Kidney capillary endothelial cell (primary cell): ENCODE measurements at places on chromosomes 2 and 18.

DNA sequence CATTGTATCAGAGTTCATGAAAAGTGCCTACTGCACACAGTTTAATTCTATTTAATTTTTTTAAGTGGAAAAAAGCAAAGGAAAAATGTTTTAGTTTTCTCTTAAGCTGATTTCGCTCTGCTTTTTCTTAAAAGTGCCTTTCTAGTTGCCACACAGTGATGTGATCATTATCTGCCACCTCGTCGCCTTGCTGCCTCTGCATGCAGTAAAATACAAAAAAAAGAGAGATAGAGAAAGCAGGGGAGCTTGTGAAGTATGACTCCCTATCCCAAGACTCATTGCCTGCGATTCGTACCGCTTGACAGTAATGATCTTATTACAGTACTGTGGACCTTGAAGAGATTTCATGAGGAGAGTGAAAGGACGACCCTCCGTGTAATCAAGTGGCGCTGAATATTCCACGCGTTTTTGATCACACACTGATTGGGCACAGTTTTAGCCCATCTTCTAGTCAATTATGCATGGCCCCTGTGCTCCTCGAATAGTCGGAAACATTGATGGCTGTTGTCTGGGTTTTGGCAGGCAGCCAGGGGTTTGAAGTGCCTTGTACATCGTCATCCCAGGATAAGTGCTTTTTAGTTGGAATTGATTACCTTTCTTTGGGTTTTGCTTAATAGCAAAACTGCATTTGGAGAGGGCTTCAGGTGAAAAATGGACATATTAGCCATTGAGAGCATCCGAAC lies 188.3 kb downstream of the GBX2 start:
- no peak for DNase-seq

GRCh38 chr18:2714140-2714539 lies 58.6 kb downstream of the SMCHD1 start:
- no peak for DNase-seq

GRCh38 chr2:164080486-164080885 lies 344.7 kb upstream of the FIGN start:
- no peak for DNase-seq

DNA sequence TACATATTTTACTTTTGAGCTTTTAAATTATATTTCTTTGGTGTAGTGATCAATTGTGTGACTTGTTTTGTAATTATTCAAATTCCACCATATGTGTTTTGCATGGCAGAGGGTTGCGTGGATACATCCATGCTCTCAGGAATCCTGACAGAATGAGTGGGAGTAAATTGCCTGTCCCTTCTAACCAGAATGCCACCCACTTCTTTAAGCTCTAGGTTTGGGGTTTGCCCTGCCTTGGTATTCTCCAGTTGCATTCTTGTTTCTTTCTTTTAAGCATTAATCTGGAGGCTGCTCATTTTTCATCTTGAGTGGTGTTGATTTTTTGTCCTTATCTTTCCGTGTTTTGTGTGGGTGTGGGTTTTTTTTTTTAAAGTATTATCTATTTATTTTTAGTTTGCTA lies 360.0 kb downstream of the PTPRM start:
- no peak for DNase-seq

DNA sequence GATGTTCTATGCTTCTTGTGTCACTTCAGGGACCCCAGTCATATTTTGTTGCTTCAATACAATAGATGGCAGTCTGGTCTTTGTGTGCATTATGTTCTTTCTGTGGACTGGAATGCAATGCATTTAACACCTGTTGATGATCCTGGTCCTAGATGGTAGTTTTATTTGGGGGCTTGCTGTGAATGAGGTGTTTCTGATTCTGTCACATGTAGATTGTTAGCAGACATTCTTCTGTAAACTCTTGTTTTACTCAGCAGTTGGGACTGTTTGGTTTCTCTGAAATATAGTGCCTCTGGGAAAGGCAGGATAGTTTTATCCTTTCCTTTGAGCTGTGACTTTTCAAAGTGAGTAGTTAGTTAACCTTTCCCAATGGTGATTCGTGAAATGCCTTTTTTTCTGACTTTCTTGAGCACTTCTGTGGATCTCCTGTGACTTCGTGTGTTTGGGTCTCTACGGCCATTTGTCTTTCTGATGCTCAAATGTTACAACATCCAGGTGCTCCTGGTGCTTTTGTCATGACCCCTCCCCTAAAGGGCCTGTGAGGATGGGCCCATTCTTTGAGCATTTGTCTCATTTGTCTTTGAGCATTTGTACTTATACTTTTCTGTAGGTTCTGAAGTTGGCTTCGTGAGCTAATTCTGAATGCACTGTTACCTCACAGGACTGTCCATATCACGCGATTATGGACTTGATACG lies 20.8 kb downstream of the ADNP2 start:
- no peak for DNase-seq

GRCh38 chr2:138493334-138493733 lies 8.2 kb upstream of the SPOPL start:
- no peak for DNase-seq

DNA sequence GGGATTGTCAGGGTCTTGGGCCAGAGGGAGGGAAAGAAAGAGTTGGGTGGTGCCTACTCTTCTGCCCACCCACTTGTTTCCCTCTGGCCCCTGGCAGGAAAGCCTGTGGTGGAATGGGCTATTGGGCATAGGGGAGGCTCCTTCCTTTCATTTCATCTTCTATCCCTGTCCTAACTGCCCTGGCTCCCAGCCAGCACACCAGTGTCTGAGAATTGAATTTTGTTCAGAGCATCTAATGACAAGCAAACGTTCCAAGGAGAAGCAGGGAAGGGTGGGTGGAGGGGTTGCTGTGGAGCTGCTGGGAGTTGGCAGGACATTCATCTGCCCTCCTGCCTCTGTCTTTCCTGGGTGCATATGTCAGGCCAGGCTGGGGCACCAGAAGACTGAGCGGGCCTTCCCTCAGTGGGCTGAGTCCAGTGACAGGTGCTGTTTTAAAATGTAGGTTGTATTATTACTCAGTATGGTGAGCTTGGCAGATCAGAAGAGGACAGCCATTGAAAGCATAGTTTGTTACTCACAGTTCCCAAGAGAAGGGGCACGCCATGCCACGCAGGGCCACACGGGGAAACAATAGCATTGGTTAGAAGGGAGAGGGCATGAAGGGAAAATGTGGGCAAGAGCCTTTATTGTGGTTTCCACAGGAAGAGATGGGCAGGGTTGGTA lies 171.9 kb downstream of the ACOXL start:
- DNase-seq: no peak

DNA sequence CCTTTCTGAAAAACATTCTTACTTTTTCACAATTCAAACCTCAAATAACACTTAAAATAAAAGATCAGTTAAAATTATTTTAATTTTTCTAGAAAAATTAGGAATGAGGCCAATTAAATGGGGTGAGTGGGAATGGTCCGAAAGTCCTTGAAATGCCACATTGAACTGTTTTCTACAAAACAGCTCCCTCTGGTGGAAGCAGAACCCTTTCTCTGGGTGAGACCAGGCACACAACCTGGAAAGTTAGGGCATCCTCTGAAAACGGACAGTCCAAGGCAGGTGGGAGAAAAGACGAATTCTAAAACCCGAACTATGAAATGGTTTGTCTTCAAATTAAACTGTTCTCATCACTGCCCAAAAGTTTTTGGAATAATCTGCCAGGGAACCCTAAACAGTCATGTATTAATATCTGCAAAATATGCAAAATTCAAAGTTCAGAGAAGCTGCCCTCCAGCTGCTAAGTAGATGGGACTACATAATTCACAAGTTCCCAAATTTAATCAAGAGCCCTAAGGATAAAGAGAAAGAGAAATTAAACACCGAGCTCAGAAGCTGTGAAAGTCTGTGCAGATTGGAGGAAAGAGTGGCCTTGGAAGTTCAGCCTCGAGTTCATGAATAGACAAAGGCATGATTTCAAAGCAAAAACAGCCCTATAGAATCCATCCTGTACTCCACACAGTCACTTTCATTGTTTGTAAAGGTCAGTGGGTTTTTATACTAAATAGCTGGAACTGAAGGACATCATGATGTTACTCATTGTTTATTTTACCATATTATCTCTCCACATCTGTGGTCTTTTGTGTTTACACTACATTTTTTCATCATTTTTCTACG lies 108.3 kb downstream of the PIEZO2 start:
- peak; percentile 65 for DNase-seq

GRCh38 chr2:224769489-224769888 lies 53.3 kb upstream of the CCDC195 start:
- DNase-seq: no peak

- DNase-seq: no peak
Observed at GRCh38 chr2:215527736-215528135, 91.9 kb upstream of the FN1 start.

GRCh38 chr2:84939426-84940087 lies 31.4 kb upstream of the KCMF1 start:
- DNase-seq: no peak

DNA sequence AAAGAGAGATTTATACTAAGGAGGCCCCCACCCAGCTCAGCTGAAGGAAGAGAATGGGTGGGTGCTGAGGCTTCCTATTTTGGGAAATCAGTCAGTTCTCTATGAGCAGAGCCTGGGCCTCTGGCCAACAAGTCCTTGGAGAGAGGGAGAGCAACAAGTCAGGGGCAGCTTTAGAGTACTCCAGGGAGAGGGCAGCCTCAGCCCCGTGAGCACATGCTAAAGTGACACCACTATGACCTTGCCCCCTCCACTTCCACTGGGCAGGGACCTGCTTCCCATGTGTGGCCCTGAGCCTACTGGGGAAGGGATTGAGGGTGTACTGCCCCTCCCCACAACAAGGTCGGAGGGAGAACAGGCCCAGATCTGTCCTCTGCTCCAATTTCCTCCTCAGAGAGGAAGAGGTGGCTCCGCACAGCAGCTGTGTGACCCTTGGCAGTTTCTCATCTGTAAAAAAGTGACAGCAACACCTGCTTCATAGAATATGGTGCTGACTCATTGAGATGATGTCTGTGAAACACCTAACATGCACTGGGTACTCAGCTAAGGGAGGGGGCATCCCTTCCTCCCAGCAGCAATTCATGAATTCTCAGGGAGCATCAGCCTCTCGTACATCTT lies 72.9 kb downstream of the CLHC1 start:
- no peak for DNase-seq

DNA sequence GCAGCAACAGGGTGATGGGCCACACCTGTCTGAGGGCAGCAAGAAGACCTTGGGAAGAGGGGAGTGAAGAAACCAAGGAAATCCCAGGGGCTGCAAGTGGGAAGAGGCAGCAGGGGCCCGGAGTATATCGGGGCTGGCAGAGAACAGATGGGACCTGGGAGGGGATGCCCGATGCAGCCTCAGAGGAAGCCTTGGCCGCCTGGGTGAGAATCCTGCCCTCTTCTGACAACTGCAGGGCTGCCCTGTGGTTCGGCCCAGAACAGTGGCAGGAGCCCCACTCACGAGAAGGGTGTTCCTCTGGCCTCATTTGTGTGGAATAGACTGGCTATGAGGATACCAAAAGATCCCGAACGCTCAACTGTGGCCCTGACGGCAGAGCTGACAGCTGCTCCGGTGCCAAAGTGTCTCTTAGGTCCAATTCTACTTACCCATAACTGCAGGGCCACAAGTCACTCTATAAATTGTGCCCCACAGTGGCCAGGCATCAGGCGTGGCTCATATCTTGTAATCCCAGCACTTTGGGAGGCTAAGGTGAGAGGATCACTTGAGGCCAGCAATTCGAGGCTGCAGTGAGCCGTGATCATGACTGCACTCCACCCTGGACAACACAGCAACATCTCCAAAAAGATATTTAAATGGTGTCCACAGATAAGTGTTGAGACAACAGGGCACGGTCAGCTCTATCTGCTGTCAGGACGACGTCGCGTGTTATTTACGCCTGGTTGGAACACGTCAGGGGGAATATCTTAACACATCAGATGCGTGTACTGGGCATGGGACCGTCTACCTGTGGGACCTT lies 23.6 kb upstream of the ID2 start:
- DNase-seq: no peak

DNA sequence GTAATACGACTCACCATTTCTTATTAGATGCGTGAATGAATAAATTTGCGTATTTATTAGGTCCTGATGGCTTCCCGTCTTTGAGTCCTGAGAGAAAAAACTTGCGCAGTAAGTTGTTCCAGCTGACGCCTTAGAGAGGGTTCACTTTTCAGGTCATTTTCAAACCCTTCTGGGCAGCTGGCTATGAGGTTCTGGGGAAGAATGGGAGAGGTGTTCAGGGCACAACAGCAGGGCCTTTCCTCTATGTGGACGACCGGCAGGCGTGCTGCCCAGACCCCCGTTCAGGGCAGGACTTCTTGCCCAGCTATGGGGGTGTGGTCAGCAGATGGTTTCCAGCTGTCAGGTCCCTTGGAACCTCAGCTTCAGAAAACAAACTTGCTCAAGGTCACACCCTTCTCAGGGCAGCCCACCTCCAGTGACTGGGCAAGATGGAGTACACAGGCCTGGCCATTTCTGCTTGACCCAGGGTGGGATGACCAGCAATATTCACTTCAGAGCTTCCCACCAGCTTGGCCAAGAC lies 61.1 kb upstream of the TNP1 start:
- no peak for DNase-seq
